ENCODE measurements at places on chromosomes 2 and 18.
A peak's percentile ranks its signal among the peaks of the same experiment; 100 is the strongest.

DNA sequence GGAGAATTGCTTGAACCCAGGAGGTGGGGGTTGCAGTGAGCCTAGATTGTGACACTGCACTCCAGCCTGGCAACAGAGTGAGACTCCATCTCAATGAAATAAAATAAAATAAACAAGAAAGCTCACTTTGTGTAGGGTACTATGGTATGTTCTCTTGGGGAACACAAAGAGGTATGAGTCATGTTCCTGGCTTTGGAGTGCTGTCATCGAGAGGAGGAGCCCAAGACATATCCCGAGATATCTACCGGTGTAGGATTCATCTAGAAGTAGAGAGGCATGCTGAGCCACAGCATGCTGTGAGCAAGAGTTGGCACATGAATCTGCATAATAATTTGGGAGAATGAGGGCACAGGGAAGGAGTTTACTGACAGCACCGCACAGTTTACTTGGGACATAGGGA is 244.9 kb upstream of the EPHA4 start:
- DNase-seq: no peak

GRCh38 chr18:59140302-59140885 is 710 bp downstream of the SEC11C start:
- peak; percentile 6 for DNase-seq

- DNase-seq: no peak
Measured at GRCh38 chr2:225556461-225556860, 157.0 kb downstream of the NYAP2 start.

DNA sequence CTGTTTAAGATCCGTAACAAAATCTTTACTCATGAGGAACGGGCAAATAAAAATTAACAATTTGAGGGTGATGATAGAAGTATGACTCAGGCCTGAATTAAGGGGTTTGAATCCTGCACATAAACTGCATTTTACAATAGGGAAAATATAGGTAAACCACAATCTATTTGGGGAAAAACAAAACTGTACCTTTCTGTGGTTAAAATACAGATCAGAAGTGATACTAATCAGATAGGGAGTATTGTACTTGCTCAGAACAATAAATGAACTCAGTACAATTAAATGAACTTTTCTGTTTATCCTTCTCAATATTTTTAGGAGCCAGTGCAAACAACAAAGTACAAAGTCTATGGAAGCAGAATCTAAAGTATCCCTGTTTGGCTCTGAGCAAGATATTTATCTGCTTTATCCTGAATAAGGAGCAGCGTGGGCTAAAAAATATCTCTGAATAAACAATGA is 287.3 kb downstream of the ZNF385B start:
- no peak for DNase-seq

Data from epithelial cell of proximal tubule (primary cell).